ENCODE measurements at places on chromosomes 7 and 10.

- no peak for DNase-seq
Observed at GRCh38 chr10:79226391-79227245, 120.7 kb upstream of the PPIF start.

DNA sequence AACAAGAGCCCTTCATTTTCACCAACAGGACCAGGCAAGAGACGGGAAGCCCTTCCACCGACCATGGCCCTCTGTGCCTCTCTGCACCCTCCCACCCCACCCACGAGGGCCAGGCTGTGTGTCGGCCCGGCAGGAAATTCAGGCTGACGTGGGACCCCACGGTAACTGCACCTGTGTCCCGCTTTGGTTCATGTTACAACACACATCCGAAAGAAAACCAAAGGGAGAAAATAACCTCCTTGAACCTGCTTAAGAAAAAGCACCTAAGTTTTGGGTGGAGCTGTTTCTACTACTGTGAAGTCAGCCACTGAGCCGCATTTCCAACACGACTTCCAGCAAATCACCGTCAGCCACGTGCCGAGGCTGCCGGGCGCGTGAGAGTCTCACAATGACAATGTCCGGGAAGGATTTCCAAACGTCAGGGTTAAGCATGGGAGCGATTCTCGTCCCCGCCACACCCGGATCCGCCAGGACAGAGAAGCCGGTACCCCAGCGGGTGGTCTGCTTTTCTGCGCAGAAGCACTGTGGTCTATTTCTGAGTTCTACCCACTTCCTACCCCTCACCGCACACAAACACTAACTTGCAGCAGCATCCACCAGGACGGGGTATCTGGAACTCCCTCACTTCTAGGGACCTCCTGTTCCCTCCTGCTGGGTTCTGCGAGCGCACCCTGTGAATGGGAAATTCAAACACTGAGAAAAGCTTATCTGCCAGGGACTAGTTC is 36.6 kb downstream of the AMZ1 start:
- DNase-seq: no peak

GRCh38 chr7:25481891-25482290 is 253.6 kb upstream of the NPVF start:
- no peak for DNase-seq

GRCh38 chr10:34638406-34639054 is 176.6 kb downstream of the PARD3 start:
- peak; percentile 74 for DNase-seq

DNA sequence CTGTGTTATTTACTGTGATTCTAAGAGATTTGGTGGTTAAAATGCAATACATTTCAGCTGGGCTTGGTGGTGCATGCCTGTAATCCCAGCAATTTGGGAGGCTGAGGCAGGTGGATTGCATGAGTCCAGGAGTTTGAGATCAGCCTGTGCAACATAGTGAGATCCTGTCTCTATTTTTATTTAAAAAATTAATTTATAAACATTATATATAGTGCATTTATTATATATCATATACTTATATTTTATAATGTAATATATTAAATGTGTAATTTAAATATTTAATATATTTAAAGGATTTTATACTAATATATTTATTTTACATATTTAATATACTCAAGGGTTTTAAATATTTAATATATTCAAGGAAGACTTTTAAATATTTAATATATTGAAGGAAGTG is 402.8 kb upstream of the PCDH15 start:
- DNase-seq: no peak

DNA sequence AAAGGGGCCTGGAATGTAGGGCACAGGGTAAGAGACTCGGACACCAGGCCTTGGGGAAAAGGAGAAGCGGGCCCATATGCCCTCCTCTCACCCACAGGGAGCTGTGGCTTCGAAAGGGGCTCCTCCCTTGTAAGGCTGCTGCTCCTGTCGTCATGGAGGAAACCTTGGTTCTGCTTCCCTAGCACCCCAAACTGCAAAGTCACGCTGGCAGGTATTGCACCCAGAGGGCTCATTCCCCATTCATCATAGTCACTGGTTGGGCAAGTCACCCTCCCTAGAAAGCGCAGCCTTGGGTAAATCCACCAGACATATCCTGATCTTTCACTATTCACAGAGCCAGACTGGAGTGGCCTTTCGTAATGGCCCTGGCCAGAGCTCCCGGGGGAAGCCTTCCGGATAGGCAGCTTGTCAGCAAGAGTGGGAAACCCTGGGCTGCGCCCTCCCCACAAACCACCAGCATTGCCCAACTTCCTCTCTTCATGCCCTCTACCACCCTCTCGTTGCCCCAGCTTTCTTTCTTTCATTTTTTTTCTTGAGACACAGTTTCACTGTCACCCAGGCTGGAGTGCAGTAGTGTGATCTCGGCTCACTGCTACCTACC is 121.0 kb downstream of the HIP1 start:
- peak; percentile 53 for DNase-seq

- no peak for DNase-seq
Observed at GRCh38 chr10:77421591-77421990, 216.0 kb downstream of the KCNMA1 start.

DNA sequence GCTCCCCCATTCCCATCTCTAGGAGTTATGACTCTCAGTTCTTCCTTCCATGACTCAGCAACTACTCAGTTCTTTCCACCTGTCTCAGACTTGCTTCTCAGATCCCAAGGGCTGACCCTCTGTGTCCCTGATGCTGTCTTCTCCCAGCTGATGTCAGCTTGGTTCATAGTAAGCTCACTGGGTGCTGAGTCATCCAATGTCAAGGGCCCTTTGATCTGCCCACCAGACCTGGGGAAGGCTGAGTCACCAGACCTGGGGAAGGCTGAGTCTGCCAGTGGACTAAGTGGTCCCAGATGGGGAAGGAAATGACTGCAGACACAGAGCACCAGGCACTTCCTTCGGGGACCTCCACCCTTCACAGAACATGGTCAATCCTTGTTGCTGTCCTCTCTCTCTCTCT is 76.1 kb upstream of the ZEB1 start:
- DNase-seq: peak; percentile 4

GRCh38 chr7:74542558-74543117 is 88.9 kb downstream of the GTF2IRD1 start:
- peak; percentile 47 for DNase-seq

DNA sequence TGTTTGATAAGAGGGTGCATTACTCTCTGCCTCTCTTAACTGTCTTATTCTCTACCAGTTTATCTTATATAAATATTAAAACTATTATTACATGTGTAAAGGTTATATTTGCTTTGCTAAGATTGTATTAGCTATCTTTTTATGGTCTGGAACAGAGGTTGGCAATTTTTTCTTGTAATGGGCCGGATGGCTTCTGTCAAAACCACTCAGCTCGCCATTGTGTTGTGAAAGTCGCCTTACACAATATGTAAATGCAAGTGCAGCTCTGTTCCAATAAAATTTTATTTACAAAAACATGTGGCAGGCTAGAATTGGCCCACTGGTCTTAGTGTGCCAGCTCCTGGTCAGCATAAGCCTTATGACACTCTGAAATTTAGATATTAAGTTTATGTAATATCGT is 185.8 kb downstream of the SDK1 start:
- DNase-seq: no peak

DNA sequence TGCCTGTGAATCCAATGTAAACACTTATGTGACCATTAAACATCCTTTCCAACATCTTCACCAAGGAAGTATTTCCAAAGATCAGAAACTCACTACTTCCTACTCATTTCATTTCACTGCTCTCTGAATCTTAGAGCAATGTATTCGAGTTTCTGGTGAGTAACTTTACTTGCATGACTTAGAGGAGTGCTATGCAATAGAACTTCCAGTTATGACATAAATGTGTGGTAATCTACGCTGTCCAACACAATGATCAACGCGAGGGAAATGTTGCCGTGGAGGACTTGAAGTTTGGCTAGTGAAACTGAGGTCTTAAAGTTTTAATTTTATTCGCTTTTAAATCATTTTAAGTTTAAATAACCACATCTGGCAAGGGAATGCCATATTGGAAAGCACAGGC is 1326.3 kb downstream of the XPNPEP1 start:
- DNase-seq: no peak

DNA sequence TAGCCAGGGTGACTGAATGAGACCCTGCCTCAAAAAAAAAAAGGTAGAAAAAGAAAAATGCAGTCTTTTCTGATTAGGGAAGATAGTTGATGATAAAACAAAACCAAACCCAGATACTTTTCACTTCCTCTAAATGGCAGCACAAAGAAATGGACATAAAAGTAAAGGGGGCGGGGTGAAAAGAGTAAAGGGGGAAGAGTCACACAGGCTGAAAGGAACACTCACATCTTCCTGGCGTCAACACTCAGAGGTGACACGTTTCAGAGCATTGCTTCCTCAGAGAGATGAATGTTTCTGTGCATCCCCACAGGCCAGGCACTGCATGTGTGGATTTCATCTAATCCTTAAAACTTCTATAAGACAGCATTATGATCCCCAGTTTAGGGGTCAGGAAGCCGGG is 81.2 kb downstream of the HIPK2 start:
- DNase-seq: no peak

- no peak for DNase-seq
Observed at GRCh38 chr7:1667566-1668395, 2.3 kb upstream of the ELFN1 start.

GRCh38 chr10:100723180-100723579 is 22.2 kb upstream of the PAX2 start:
- no peak for DNase-seq

DNA sequence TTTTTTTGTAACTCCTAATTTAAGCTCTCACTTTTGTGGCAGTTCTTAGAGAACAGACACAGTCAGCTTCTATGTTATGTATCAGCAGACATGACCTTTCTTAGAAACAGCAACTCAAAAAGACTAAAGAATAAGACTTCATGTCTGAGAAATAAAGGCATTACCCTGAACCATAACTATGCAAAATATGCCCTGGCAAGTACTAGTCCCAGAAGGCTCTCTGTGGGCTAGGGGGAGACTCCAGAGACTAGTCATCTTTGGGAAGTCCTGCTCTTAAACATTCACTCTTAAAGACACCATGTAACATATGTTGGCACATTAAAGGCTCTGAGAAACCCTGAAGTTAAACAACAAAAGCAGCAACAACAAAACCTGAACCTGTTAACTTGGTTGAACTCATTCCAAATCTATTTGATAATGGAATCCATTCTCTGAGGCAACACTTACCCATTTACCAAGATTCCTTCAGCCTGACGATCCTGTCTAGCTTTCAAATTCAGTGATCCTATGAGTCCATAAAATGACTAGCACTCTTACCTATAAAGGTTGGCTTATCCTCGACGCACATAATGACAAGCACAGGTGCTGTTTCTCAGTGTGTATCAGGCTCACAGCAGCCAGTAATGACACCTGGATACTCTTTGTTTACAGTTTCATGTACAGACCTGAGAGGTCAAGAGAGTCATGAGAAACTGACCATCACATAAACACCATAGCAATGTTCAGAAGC is 62.3 kb downstream of the OSBPL3 start:
- no peak for DNase-seq

DNA sequence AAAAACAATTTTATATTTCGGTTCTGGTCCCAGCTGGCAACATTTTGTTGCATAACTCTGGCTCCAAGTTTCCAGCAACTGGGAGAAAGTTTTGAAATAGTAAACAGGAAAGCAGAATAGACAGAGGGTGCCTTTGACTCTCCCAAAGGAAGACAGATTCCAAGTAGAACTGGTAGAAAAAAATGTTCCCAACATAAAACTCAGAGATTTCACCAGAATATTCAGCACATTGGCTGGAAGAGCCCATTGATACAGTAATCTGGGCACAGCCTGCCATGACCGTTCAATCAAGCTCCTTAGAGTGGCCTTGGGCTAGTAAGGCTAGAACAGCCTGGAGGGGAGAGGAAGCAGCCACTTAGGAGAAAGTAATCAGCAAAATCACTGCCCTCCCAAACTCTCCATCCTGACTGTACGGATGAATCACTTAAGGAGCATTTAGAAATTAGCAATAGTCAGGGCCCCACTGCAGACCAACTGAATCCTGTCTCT is 120.4 kb downstream of the CUBN start:
- no peak for DNase-seq

DNA sequence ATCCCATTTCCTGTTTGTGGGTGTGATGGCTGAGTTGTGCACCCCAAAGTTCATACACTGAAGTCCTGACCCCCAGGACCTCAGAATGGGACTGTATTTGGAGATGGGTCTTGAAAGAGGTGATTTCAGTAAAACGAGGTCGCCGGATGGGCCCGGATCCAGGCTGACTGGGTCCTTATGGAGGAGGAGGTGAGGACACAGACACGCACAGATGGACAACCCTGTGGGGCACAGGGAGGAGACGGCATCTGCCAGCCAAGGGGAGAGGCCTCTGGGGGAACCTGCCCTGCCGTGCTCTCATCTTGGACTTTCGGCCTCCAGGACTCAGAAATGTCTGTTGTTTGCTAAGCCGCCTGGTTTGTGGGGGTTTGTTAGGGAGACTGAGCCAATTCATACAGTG is 61.1 kb downstream of the PTPRN2 start:
- no peak for DNase-seq

DNA sequence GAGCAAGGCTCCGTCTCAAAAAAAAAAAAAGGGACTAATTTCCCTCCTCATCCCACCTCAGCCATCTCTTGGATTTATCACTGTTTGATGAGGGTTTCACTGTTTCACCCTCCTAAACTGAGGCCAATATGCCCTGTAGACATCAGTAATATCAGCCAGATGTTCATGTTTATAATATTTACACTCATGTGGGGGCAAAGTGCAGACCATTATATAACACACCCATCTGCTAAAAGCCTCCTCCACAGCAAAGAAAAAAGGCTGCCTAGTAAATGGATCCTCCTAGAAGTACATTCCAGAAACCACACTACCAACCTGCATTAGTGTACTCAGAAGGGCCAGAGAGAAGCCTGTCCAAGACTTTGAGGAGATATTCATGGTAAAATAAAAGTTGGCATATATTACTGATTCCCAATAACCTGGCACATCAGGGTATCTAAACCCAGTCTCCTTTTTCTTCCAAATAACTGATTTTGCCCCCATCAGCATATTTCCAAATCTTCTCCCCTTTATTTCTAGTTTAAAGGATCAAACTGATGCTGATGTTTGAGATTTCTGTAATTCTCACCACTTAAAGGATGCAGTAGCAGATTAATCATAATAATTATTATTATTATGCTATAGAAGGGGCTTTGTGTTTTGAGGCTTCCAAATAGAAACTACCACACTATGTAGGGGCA is 55.1 kb downstream of the LGI1 start:
- DNase-seq: no peak

DNA sequence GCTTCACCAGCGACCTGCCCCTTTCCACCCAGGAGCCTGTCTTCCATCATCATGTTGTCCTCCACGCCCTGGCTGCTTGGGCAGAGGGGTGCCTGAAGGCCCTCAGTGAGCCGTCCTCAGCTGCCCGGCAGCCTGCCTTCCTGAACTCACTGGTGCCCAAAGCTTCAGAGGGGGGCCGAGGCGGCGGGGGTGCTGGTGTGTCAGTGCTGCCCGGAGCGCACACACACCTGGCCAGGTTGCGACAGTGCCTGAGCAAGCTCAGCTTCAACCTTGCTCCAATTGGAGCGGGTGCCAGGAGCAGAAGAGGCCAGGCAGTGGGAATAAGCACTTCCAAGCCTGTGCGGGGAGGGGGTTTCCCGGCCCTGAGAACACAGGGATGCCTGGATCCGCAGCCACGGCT is 566.3 kb downstream of the INHBA start:
- DNase-seq: no peak

GRCh38 chr7:106871793-106872571 is 6.9 kb downstream of the PIK3CG start:
- DNase-seq: no peak

Measured in globus pallidus (tissue), 1 donor.